ENCODE measurements at places on chromosomes 3 and 15.

DNA sequence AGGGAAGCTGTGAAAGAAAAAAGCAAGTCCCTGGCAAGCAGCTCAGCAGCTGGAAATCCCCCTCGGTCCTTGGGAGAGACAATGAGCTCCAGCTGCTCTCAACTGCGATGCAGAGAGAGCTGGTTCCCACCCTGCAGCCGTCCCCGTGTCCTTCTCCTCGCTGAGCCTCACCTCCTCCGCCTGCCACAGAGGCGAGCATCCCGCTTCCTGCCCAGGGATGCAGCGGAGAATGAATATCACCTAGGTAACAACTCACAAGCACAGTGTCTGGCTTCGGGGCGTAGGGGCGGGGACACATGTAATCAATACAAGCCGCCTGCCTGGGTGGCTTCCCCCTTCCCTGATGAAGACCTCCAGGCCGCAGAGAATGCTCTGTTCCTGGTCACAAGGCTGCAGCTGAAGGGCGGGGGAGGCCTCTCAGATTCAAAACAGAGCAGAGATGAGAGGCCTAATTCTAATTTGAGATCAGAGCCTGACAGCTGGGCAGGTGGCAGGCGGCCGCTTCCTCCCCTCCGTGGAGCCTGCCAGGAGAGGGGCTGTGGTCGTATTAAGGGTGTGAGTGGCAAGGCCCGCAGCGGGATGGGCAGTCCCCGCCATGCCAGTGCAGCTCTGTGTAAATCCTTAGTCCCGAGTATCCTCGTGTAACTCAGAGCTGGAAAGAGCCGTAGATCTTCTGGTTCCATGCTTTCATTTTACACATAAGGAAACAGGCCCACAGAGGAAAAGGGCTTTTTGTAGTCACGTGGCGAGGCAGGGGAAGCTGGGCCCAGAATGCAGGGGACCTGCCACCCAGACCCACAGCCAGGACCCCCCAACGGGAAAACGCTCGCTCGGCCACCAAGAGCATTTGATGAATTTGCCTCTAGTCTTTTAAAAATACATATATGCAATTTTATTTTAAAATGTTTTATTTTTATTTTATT, 24.3 kb downstream of the ZDHHC19 start:
- DNase-seq: no peak

- no peak for DNase-seq
Observed at GRCh38 chr15:48191574-48192225, at the start of gene CTXN2. Gene CTXN2, plus strand, starts transcription at chr15:48191665. Its CDS starts 9,636 bp downstream, at chr15:48201301.

DNA sequence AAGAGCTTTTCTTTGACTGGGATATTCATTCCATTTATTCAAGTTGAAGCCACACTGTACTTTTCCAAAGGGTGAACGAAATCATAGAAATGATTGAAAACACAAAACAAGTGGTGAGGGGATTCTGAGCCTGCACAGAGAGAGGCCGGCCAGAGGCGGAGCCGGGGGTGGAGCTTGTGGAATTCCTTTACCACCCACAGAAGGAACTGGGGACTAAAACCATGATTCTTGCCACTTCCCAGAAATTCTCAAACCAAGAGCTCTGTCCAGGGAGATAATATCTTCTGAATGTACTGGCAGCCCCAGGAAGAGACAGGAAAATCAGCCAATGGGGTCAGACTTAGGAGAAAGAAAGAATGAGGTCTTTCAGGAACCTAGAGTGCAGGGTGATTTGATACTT, 20.8 kb downstream of the FBN1 start:
- no peak for DNase-seq

DNA sequence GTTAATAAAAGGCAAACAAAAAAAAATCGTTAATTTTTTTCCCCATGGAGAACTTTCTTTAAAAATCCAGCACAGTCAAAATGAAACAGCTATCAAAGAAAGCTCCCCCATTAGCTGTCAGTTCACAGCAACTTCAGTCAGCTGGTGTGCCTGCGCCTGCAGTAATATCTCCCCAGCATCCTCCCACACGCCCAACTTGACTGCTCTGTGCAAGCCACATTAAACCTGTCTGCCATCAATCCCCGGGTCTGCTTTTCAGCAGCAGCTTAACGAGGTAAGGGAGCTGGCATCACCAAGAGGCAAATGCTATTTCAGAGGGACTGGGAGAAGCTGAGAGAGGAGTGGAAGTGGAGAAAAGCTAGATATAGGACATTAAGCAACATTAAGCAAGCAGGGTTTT, 337.5 kb downstream of the GAP43 start:
- no peak for DNase-seq

- DNase-seq: no peak
Observed at GRCh38 chr15:42378011-42378410, 18.7 kb downstream of the CAPN3 start.

GRCh38 chr15:33022629-33023028, 171.9 kb downstream of the FMN1 start:
- no peak for DNase-seq

DNA sequence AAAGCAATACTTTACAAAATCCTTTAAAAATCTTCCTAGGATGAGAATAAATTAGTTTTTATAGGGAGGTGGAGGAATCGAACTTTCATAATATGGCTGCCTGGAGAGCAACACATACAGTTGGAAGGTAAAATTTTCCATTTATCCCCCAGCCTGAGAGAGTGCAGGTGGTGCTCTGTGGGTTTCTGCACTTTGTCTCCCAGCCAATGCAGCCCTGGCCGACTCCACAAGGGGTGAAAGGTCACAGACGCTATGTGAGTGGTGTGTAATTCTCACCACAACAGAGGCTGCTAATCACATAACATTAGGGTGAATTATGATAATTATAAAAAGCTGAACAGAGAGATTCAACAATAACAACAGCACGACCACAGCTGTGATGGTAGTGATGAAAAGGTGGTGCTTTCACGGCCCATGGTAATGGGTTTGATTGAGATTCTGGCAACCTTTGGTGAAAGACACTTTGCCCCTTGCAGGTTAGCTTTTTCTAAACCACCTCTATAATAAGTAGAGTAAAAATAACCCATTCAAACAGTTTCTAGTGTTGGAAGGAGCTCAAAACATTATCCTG, 30.1 kb upstream of the NANOGP8 start:
- peak; percentile 65 for DNase-seq

DNA sequence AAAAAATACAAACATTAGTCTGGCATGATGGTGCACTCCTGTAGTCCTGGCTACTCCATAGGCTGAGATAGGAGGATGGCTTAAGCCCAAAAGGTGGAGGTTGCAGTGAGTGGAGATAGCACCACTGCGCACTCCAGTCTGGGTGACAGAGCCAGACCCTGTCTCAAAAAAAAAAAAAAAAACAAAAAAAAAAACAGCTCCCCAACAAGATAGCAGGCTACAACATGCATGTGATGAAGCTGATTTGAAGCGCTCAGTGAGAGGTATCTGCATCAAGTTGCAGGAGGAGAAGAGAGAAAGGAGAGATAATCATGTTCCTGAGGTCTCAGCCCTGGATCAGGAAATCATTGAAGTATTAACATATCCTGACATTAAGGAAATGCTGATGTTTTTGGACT, 608 bp upstream of the PPCDC start:
- no peak for DNase-seq

- peak; percentile 55 for DNase-seq
Observed at GRCh38 chr3:51434746-51435327, 43.8 kb downstream of the RBM15B start.

GRCh38 chr15:34682674-34683073, 72.1 kb downstream of the GJD2 start:
- DNase-seq: peak; percentile 35

GRCh38 chr3:138025553-138025952, 15.6 kb downstream of the CLDN18 start:
- DNase-seq: no peak

DNA sequence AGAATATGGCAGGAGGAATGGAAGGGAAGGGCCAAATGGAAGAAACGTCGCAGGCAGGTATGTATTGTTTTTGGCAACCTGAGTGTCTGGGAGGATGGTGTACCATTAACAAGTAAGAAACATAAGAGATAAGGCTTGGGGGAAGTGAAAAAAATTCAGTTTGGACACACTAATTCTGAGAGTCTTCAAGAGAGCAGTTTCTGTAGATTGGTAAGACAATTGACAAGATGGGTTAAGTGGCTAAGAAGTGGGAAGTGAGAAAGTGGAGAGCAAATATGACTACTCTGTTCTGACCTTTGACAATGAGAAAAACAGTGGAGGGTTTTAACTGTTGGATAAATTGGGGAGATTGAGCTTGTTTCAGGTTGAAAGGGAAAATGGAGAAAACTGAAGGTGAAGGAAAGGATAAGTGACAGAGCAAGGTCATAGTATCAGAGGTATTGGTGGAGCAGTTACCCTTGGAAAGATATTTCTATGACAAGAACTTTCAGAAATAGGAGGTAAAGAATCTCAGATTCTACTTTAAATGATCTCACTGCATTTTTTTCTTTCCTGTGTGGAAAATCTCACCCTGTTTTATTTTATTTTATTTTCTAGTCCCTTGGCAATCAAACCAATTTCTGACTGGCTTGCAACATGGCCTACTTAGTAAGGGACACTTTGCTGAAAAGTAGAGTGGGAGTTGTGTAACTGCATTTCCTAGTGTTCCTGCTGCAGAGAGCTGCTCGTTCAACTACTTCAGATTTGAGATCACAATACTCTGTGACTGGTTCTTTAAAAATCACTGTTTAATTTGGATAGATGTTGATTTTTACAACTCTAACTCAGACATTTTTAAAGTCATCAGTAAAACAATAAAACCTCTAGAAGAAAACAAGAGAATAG, 23.1 kb upstream of the GABPB1 start:
- no peak for DNase-seq

GRCh38 chr3:130491431-130491830, 25.5 kb upstream of the COL6A6 start:
- no peak for DNase-seq

DNA sequence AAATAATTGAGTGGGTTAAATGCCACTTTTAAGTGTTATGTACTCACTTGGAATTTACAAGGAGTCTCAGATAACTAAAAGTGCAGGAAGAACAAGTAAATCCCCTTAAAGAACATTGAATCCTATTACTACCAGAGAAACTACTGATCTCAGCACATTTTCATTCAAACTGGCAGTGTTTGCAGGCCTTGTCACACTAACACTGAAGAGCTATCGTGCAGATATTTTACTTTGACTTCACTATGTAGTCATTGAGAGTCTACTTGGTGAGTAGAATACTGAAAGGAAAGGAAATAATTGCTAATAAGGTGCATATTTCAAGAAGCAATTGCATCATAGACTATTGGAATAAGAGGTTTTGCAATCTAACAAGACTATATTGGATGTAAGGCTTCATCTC, 721.4 kb upstream of the CBLB start:
- DNase-seq: no peak

DNA sequence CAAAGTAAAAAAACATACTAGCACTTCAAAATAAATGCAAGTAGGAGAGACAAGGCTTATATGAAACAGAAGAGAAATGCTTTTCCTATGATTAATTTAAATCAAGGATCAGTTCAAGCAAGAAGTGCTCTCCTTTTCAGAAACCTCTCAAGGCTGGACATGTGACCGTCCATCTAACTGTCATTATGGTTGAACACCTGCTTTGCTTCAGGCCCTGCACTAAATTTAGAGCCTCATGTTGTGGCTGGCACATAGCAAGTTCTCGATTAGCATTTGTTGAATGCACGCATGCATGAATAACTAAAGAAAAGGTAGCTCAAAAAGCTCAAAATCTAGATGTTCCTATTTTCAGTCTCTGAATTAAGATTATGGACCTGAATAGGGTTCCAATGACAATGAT, 82.0 kb downstream of the SV2B start:
- no peak for DNase-seq

- peak; percentile 70 for DNase-seq
Observed at GRCh38 chr3:156150434-156151066, 30.2 kb downstream of the KCNAB1 start.

DNA sequence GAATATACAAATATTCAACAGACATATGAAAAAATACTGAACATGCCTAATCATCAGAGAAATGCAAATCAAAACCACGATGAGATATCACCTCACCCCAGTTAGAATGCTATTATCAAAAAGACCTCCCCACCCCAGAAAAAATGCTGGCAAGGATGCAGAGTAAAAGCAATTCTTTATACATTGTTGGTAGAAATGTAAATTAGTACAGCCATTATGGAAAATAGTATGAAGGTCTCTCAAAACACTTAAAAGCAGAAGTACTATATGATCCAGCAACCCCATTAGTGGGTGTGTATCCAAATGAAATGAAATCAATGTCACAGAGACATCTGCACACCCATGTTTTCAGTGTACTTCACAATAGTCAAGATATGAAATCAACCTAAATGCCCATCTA, 308.7 kb downstream of the CHST2 start:
- no peak for DNase-seq

All from SW480 (cell line).